ENCODE measurements at places on chromosomes 3 and 15.
A peak's percentile ranks its signal among the peaks of the same experiment; 100 is the strongest.

- DNase-seq: no peak
These were observed 57.9 kb upstream of the DCUN1D1 start for GRCh38 chr3:183038221-183038620.

GRCh38 chr15:40595219-40595618 lies 1.2 kb downstream of the KNL1 start:
- no peak for DNase-seq

DNA sequence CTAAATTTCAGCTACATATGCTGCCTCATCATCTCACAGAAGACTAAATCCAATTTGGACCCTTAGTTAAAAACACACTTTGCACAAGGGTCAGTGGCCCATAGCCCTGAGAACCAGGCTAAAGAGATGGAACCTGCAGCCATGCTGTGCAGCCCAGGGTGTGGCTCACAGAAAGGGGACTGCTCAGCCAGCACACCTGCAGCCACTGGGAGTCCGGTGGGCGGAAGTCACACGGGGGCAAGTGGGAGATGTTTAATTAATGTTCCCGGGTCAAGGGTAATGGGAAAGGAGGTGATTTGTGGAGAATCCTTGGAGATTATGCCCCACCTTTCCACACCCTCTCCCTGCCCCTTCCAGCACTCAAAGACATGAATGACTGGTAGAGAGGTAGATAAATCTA lies 467.4 kb downstream of the EPHB1 start:
- DNase-seq: no peak

DNA sequence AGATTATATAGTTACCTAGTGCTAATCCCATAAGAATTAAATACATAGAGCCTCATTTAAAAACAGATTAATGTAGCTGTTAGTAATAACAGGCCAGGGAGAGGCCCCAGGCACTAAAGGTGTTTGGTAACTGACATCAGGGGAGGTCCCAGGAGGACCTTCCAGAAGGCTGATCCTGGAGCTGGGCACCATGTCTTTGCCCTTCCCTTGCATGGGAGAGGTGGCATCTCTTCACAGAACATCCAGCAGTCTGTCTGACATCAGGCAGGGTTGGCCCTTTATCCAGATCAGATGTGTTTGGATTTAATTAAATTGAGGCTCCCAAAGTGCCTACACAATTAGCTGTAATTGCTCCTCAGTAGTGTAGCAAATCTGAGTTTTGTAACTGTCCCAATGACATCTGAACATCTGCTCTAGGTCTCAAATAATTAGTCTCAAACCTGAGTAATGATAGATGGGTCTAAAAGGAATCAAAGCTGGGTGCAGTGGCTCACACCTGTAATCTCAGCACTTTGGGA lies 53.0 kb downstream of the RLBP1 start:
- no peak for DNase-seq

GRCh38 chr15:40405501-40406381 lies at the start of gene IVD:
Gene IVD, plus strand, starts transcription at chr15:40405795. Its CDS starts 33 bp downstream, at chr15:40405828.
- DNase-seq: peak; percentile 89

GRCh38 chr3:184345317-184346144 lies 8.1 kb downstream of the FAM131A start:
- no peak for DNase-seq
